Calu3 (cell line): ENCODE measurements at places on chromosomes 4 and X. TPM values are rescaled to one million over a fixed set of nuclear protein-coding genes. Genes with fewer than 3 reads are reported as not detected.

- DNase-seq: no peak
These were observed 31.6 kb upstream of the PPARGC1A start for GRCh38 chr4:23921447-23921845.

DNA sequence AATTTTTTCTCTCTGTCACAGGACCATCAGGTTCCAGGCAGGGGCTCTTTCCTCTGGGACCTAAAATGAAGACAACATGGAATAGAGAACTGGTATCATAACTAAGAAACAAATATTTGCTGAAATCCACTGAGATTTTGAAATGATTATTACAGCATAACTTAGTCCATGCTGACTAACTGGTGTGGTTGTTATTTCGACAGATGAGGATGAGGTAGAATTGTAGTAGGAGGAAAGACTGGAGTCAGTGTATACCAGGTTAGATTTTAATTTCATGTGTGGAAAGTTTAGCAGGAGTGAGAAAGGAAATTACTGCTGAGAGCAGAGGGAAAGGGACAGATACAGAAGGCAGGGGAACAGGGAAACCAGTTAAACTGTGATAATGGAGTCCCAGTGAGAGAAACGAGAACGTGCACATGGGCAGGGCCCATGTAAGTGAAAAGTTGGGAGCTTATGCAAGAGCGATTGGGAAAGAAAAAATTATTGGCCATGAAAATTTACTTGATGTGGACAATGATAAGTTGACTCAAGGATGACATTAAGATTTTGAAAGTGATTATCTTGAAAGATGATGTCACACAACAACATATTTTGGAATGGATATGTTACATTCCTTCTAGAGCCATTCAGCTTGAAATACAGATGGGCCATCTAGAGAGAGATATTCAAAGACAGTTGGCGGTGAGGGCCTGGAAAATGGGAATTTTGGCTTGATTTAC, 98.7 kb upstream of the DDIT4L start:
- DNase-seq: no peak

DNA sequence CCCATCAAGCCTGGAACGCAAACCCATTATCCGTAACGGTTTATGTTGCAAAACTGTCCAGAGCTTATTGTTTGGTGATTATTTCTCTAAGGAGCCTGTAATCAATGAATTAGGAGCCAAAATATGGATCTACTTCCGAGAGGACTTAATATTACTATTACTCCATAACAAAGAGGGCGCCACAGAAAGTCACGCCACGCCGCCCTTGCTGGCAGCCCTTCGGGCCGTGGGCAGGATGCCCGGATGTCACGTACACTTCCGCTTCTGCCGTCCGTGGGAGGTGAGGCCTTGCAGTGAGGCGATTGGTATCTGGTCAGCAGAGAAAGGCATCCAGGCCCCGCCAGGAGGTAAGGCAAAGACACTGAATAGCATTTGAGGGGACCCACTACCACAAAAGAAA, at the start of gene MAGEB10:
TSS of gene MAGEB10 (plus strand) at position 301 of the 400 bp plus-strand sequence. CDS start 13,317 bp downstream, outside the sequence.
- no peak for DNase-seq

- DNase-seq: peak; percentile 69
These were observed 4.9 kb upstream of the ZNF81 start for GRCh38 chrX:47831788-47832187.

DNA sequence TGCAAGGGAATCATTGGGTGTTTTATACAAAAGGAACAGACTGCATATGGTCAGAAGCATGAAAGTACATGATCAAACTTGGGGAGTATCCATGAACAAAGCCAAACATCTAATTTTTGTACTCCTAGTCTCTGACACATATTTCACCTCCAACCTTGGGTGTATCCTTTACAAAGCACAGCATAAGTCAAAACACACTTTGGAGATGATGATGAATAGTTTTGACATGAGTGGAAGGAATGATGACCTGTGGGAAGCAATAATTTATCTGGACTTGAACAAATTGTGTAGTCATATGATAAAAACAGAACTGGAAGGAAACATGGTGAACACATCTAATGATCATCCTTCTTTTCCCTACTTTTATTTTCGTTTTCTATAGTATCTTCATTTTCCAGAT, 108.7 kb upstream of the PLS3 start:
- DNase-seq: no peak

DNA sequence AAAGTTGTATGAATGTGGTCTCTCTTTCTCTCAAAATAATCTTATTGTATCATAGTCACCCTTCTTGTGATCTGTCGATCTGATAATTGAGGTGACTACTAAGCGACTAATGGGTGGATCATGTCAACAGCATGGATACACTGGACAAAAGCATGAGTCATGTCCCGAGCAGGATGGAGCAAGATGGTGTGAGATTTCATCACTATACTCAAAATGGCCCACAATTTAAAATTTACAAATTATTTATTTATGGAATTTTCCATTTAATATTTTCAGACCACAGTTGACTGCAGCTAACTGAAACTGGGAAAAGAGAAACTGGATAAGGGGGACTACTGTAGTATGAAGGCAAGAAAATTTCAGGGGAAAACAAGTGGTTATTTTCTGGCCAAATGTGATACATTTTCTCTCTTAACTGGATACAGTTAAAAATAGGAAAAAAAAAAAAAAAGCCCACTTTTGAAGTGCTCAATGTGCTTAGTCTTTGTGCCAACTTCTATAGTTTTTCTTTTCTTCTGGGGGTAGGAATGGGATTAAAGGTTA, 25.3 kb downstream of the FAM241A start:
- DNase-seq: peak; percentile 17

- DNase-seq: peak; percentile 13
These were observed 41.6 kb upstream of the UGDH start for GRCh38 chr4:39568805-39569204.

- DNase-seq: peak; percentile 61
These were observed 66.1 kb downstream of the DNAAF6 start for GRCh38 chrX:107272431-107272921.

- no peak for DNase-seq
These were observed 595.2 kb upstream of the LCORL start for GRCh38 chr4:18616720-18617119.

DNA sequence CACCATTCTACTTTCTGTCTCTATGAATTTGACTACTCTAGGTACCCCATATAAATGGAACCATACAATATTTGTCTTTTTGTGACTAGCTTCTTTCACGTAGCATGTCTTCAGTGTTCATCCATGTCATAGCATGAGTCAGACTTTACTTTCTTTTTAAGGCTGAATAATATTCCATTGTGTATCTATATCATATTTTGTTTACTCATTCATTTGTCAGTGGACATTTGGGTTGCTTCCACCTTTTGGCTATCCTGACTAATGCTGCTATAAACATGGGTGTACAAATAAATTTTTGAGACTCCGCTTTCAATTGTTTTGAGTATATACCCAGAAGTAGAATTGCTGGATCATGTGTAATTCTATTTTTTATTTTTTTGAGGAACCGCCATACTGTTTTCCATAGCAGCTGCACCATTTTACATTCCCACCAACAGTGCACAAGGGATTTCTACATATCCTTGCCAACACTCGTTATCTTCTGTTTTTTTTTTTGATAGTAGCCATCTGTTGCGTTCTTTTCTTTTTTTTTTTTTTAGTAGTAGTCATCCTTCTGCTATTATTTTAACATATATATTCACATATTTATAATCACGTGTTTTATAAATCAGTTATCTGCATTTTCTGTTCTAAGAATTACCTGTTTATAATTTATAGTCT, 158.0 kb upstream of the MED14 start:
- DNase-seq: no peak

DNA sequence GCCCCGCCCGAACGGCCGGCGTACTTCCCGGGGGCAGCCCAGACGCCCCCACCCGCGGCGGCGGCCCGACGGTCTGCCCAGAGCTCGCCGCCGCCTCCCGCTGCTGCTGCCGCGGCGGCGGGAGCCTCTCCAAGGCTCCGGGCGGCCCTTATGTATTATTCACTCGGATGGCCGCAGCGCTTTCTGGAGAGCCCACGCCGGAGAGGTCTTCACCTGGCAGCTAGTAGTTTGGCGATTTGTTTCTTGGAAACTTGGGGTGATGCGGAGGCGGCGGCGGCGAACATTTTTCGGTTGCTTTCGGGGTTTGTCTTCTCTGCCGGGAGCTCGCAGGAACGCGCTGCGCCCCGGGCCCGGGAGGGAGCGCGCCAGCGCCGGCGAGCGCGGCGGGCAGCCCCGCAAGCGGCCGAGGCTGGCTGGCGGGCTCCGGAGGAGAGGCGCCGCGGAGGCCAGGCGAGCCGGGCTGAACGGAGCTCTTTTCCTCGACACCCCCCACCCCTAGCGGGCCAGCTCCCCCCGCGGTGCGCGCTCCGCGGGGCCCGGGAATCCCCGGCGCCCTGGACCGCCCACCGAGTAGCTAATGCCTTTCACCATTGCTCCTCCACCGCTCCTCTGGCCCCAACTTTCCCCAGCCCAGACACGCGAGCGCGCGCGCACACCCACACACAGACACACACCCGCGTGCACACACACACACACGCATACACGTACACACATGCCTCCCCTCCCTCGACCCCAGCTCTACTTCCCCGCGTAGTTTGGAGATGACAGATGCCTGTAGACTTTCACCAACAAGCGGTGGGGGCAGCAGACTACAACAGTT, 113.5 kb downstream of the DHX15 start:
- peak; percentile 26 for DNase-seq

GRCh38 chrX:150155436-150156035, 207.6 kb upstream of the MAMLD1 start:
- DNase-seq: peak; percentile 38

DNA sequence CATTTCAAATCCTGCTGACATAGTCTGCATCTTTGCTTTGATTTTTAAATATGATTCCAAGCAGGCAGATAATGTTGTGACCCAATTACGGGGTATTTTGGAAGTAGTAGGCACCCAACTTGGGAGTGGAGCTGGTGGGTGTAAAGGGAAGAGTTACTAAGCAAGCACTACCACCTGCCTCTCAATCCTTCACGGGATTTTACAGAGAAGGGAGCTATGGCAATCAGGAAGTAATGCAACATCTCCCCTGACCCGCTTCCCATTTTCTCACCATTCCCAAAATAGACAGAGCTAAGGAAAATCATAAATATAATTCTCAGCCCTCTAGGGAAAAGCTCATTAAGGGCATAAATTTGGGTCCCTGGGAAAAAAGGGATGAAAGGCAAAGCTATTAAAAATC, 9.2 kb downstream of the APBB2 start:
- no peak for DNase-seq

GRCh38 chrX:130108647-130109428, 1.5 kb downstream of the ELF4 start:
- DNase-seq: peak; percentile 46

- no peak for DNase-seq
These were observed 79.2 kb downstream of the F11 start for GRCh38 chr4:186345184-186345583.

DNA sequence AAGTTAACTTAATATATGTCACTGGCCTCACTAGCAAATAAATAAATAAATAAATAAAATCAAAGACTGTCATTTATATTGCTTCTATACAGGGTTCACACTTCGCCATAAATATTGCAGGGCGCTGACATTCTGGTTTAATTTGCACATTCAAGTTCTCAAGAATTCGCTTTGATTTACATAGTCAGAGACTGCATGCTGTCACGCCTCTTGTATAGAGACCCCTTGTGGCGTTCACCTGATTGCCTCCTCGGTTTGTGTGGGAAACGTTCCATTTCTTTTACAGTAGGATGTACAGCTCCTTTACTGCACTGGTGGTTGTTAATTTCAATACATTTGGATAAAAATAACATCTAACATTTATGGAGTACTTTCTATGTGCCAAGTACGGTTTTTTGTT, 71.3 kb upstream of the ADGRG2 start:
- no peak for DNase-seq

- DNase-seq: no peak
These were observed 673.0 kb upstream of the GRID2 start for GRCh38 chr4:91630764-91631163.

- no peak for DNase-seq
These were observed 137.8 kb upstream of the TENM3 start for GRCh38 chr4:182105416-182105815.

GRCh38 chrX:131617182-131617581, 73.3 kb downstream of the OR13H1 start:
- DNase-seq: no peak

- DNase-seq: no peak
These were observed 2.9 kb upstream of the LONRF3 start for GRCh38 chrX:118971552-118971951.

DNA sequence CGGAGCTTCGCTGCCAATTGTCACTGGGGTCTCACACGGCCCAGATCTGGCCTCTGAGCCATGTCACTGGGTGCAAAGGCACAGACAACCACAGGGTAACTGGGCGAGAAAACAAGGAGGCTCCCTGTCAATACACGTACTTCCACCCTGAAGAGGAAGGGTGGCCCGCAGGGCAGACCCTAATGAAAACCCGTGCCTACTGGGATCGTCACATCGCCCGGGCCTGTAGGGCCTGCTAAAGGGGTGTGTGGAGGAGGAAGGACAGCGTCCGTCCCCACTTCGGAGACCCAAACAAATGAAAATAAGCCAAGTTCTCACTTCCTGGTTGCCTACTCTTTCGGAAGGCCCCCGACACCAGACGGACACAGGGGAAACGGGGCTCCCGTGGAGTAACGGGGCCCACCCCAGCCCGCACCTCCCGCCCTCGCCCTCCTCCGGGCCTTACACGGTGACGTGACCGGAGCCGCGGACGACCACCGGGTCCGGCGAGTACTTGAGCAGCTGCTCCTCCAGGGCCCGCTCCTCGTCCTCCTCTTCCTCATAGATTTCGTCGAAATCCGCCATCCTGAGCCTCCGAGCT, 578 bp downstream of the CHIC2 start:
- peak; percentile 12 for DNase-seq

GRCh38 chr4:1285790-1286553, 3.7 kb upstream of the MAEA start:
- no peak for DNase-seq

DNA sequence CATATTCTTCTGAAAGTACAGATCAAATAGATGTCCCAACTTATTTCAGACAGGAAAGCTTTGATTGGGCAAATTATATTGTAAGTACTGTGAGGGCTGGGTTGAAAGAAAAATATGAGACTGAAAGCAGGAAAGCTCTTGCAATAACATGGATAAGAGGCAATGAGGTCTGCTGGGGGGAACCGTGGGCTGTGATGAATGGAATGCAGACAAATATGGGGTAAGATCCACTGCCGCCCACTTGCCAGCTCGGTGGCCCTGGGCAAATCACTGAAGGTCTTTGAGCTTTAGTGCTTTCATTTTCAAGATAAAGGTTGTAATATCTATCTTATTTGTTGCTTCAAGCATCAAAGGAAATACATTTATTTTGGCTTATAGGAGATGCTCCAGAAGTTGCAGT, 51.0 kb downstream of the AGA start:
- no peak for DNase-seq

The UGT2B15 gene
- total RNA-seq: 0.50 and 0.98 TPM in 2 replicates

The PPP2R2C gene
- 9.4 and 9.8 TPM in 2 replicates for total RNA-seq

The SLIT2 gene
- 2.0 and 3.8 TPM in 2 replicates for total RNA-seq

The ARHGAP36 gene
- total RNA-seq: not detected in 2 replicates

The SEC31A gene
- total RNA-seq: 106 and 108 TPM in 2 replicates

The MAD2L1 gene
- total RNA-seq: 42.9 and 48.1 TPM in 2 replicates

The ATP11C gene
- 19.0 and 19.7 TPM in 2 replicates for total RNA-seq

The RELL1 gene
- 15.4 and 18.2 TPM in 2 replicates for total RNA-seq

The CSAG1 gene
- not detected in 2 replicates for total RNA-seq

The CFAP47 gene
- total RNA-seq: 0.21 and 1.0 TPM in 2 replicates

The NONO gene
- total RNA-seq: 520 and 576 TPM in 2 replicates

The TMSB15B gene
- 7.7 and 8.2 TPM in 2 replicates for total RNA-seq
